Fibroblast of the aortic adventitia (primary cell): ENCODE measurements at places on chromosomes 7 and 10.

GRCh38 chr10:35416619-35417312, 80.5 kb downstream of the CCNY start:
- DNase-seq, result no peak

- DNase-seq, result no peak
Observed at GRCh38 chr7:46738796-46739195, 817.7 kb upstream of the IGFBP3 start.

DNA sequence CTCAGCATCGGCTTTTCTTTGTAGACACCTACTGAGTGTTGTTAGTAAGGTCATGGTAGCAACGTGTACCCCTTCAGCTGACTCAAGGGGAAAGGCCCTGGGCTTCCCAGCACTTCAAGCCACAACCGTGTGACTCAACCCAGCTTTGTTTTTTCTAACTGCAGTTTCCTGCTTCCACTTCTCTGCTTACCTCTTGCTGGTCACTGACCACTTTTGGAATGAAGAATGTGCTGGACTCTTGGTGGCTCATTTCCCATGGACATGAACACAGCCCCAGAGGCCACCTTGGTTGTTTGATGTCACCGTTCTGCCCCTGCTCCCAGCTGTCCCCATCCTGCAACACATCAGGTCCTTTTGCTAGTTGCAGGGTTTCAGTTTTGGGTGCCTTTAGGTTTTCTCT, 69.5 kb upstream of the ZNF438 start:
- peak; percentile 67 for DNase-seq

DNA sequence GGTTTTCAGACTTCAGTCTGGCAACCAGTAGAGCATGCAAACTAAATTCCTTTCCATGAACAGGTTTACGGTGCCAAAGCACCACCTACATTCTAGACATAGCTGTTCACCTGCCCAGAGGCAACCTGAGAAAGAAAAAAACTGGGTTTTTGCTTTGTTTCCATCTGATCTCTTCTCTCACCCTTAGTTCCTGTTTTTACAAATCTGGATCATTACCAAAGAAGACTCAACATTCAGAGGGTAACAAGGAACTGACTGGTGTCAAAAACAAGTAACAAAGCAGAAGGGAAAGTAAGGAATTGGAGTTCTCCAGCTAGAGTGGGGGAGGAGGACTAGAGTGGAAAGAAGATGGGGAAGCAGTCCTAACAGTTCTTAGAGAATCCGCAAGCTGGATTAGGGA, 36.4 kb downstream of the CPVL start:
- DNase-seq, result no peak

DNA sequence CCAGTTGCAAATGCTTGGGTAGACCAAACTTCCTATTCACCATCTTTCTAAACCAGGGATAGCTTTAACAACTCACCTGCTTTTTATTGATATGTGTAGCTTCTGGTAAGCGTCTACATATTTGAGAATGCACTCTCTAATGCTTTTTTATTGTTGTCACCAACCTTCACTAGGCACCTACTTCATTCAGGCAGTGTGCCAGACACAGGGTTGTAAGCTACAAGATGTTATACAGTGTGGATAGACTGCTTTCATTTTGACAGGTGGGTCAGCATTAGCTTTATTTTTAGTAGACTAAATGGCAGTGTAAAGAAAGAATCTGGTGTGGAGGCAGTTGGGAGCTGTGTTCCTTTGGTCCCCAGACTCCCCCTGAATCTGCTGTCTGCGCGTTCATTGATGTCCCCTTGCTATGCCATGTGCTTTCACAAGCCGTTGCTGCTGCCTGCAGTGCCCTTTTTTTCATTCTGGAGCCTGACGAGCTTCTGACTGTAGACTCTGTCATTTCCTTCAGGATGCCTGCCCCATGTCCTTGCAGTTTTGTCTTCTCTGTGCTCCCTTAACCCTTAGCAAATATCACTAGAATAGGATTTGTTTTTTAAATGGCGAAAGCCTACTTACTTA, 32.1 kb downstream of the NRF1 start:
- no peak for DNase-seq

GRCh38 chr7:137592232-137592896, 248.8 kb upstream of the PTN start:
- DNase-seq, result peak; percentile 86

- no peak for DNase-seq
Observed at GRCh38 chr10:133131053-133131452, 29.0 kb upstream of the KNDC1 start.

- DNase-seq, result peak; percentile 4
Observed at GRCh38 chr10:79981450-79982361, 32.8 kb upstream of the SFTPD start.

- DNase-seq, result no peak
Observed at GRCh38 chr10:104804880-104805279, 163.8 kb downstream of the SORCS3 start.

DNA sequence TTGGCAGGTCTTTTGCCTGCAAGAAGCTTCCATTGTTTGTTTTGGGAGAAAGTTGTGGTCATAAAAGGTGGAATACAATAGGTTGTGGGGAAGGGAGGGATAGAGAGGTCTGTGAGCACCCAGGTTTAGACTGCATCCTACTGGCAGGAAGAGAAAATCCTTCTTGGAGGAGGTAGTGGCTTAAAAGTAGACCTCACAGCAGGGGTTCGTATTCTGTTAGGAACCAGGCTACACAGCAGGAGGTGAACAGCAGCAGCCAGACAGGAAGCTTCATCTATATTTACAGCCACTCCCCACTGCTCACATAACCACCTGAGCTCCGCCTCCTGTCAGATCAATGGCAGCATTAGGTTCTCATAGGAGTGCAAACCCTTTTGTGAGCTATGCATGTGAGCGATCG, 245.3 kb downstream of the NSUN6 start:
- DNase-seq, result no peak

GRCh38 chr10:61136139-61136538, 192.2 kb upstream of the RHOBTB1 start:
- DNase-seq, result no peak

DNA sequence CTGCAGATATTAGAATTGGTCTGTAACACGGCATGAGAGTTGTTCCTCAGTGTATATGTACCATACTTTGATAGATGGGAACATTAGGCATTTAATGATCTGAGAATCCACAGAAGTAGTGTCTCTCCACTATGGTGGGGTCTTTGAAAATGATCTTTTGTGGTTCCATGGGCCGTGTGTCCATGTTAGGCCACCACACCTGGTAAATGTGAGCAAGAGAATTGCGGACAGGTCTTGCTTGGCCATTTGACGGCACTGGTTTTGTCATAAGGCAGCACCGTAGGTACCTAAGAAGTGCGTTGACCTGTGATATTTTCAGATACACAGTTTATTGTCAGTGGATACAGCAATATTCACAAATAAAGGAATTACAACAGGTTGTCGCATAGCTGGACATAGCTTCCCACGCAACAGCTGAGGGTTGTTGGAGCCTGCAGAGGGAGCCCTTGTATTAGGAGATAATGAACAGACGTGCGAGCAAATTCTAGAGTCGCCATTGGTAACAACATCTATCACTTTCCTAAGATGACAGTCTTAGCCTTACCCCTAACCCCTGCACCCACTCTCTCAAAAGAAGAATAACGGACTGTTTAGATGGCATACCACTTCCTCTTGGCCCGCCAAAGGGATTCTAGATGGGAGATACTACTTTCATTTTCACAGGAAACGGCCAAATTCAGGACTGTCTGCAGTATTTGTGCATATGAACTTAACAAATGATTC, 111.4 kb downstream of the COL28A1 start:
- peak; percentile 78 for DNase-seq

DNA sequence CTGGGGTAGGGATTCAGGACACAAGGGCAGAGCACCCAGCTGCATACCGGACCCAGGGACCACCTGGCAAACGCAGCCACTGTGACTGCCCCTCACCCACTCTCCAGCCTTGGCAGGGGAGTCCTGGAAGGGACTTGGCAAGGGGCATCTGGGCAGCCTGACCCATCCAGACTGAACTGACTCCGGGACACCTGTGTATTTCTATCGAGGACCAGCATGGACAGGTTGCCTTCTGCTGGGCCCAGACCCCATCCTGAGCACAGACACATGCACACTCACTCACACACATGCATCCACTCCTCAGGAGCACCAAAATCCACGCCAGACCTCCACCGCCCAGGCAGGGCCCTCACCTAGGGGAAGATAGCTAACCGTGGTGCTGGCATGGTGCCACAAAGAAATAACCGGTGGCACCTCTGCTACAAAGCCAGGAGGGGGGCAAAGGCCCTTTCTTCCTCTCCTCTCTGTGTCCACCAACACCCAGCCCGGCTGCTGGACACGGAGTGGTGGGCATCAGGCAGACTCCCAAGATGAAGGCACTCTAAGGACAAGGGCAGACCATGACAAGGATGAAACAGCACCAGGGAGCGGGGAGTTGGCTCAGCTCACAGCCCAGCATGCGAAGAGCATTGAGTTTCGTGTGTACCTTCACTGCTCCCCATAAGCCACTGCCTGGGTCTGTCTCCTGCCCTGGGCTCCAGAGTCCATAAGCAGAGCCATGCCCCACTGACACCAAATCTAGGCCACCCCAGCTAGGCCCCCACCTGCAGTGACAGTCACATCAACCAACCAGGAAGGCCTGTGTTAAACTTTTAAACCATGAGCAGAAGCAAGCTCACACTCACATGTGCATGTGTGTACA, 35.3 kb downstream of the KCNH2 start:
- no peak for DNase-seq

DNA sequence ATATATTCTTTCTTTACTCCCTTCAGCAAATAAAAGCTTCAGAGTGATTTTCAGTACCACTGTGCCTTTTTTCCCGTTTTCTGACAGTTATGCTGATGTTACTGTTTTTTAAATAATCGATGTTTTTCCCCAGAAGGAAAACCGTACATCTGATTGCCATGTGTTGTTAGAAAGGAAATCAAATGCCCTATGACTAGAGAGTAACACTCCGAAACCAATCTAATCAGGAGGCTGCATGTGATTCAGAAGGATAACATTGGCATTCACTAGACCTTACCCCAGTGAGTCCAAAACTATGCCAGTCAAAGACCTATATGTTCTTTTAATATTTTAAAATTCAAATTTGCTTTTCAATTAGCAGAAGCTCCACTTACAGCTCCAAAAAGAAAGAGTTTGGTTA, 116.3 kb downstream of the TMEM26 start:
- no peak for DNase-seq

GRCh38 chr10:129637010-129637409, 170.0 kb downstream of the MGMT start:
- DNase-seq, result no peak

DNA sequence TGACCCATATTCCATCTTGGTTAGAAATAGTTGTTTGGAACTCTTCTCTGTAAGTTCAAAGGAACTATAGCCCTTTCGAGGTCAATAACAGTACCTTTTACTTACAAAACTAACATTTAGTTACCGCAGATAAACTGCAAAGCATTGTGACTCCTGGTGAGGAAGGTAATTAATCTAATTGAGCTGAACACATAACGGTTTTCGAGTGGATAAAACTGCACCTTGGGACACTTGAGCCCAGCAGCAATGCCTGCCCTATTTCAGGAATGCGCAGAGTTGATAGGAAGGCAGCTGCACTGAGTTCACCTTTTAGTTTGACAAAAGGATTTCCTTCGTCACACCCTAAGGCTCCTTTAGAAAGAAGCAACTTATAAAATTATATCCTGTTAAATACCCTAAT, 75.4 kb downstream of the JAZF1 start:
- DNase-seq, result no peak

DNA sequence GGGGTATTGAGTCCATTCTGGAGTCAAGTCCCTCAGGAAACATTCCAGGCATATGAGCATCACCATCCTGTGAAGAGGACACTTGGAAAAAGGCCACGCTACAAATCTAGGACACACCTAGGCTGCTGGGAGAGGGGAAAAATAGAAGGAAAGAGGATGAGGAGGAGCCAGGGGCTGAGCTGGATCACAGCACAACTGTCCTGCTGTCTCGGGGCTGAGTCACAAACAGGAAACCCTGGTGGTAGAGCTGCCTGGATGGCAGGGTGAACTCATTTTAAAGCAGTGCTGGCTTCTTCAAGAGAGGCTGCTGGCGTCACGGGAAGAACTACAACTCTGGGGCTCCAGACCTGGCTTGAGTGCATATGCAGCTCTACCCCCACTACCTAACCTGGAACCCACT, 151.5 kb downstream of the RNF216 start:
- peak; percentile 38 for DNase-seq

GRCh38 chr10:74439213-74439612, 288.2 kb downstream of the ADK start:
- peak; percentile 48 for DNase-seq

DNA sequence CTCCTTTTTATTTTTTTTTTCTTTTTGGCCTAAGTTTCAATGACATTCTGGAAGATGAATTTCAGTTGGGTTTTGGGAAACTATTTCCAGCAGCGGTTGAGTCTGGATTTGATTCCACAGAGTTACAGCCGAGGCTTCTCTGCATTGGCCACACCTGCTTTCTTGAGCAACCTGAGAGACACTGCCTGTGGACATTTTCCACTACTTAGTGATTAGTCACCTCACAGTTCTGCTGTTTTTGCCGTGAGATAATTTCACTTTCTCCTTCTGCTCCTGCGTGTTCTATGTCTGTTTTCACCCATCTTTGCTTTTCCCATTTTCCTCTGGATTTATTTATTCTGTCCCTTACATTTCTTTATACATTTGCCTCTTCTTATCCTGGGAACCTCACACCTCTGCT, 243.0 kb downstream of the BICC1 start:
- DNase-seq, result peak; percentile 90

DNA sequence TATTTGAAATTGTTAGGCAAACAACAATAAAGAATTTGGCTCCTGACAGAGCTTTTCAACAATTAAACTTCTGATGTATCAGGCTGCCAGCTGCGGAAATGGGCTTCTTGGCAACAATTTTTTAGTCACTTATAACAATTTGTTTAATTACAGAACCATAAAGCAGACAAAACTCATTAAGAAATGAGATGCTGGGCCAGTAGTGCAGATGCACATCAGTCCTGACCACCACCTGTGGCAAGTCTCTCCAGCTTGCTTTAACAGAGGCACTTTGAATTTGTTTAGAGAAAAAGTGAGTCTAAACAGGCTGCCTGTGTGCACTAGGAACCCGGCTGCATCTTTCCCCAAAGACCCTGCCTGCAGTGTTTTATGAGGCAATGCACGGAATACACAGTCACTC, 1124.4 kb downstream of the NXPH1 start:
- no peak for DNase-seq

- DNase-seq, result no peak
Observed at GRCh38 chr10:52897162-52897561, 124.6 kb upstream of the MBL2 start.

DNA sequence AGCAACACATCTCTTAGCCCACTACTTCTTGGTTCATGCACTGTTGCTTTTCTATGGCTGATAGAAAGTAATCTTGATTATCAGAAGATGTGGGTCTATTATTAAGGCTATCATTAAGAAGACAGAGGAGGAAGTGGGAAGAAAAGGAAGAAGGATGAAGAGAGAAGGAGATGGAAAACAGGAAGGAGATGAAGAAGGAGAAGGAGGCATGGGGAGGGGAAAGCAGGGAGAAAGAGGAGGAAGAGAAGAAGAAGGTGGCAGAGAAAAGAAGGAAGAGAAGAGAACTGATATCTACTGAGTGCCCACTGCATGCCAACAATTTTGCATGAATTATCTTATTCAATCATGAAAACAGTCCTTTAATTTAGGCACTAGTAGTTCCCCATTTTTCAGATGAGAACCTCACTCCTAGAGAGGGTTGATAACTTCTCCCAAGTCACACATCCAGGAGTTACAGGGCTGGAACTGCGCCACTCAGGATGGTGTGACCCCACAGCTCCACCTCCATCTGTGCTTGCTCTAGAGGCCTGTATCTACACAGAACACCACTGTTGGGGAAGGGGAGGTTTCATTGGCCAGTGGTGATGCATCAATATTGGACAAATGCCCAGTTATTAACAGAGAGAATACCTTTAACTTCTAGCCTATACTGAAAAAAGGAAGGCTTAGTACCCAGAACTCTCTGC, 147.4 kb downstream of the CXCL12 start:
- DNase-seq, result no peak
